WERI-Rb-1 (cell line): ENCODE measurements at places on chromosomes 16 and 17.

DNA sequence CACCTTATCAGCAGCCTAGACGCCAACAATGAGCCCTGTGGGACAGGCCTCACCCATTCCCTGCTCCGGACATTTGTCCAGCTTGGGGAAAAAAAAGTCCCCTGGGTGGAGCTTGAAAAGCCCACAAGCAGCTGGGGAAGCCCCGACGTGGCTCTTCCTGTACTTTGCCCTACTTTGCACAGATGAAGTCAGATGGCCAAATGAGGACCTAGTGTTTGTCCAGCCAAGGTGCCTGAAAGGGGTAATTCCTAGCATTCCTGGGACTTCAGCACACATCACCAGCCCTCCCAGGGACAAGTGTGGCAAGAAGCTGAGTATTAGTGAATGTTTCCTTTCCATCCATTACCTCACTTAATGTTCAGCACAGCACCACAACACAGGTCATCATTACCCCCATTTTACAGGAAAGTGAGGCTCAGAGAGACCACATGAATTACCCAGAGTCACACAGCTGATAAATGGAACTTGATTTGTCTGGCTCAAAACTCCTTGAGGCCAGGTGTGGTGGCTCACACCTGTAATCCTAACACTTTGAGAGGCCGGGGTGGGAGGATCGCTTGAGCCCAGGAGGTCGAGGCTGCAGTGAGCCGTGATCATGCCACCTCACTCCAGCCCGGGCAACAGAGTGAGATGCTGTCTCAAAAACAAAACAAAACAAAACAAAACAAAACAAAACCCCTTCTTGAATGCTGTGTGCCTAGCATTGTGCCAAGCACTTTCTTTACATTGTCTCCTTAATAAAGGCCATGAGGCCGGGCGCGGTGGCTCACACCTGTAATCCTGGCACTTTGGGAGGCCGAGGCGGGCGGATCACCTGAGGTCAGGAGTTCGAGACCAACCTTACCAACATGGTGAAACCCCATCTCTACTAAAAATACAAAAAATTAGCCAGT lies 19.9 kb upstream of the PLLP start:
- DNase-seq: no peak

DNA sequence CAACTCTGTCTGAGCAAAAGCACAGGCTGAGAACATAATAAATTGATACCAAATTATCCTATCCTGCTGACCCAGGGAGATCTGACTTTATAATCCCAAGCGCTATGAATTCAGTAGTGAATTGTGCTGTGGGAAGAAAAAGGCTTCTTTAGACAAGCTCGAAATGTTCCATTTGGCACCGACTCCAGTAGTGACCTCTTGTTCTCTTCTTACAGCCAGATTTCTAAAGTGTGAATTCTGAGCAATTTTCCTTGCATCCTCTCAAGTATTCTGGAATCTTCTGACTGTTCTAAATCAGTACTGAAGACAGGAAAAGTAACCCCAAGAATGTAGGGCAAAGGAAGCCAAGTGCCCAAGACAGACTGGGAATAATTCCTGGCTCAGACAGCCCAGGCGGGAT lies 58.2 kb downstream of the CDYL2 start:
- no peak for DNase-seq

- DNase-seq: no peak
Measured at GRCh38 chr16:87538160-87538559, 45.3 kb upstream of the ZCCHC14 start.

GRCh38 chr16:81745704-81746558 lies 33.2 kb upstream of the PLCG2 start:
- DNase-seq: peak; percentile 40

DNA sequence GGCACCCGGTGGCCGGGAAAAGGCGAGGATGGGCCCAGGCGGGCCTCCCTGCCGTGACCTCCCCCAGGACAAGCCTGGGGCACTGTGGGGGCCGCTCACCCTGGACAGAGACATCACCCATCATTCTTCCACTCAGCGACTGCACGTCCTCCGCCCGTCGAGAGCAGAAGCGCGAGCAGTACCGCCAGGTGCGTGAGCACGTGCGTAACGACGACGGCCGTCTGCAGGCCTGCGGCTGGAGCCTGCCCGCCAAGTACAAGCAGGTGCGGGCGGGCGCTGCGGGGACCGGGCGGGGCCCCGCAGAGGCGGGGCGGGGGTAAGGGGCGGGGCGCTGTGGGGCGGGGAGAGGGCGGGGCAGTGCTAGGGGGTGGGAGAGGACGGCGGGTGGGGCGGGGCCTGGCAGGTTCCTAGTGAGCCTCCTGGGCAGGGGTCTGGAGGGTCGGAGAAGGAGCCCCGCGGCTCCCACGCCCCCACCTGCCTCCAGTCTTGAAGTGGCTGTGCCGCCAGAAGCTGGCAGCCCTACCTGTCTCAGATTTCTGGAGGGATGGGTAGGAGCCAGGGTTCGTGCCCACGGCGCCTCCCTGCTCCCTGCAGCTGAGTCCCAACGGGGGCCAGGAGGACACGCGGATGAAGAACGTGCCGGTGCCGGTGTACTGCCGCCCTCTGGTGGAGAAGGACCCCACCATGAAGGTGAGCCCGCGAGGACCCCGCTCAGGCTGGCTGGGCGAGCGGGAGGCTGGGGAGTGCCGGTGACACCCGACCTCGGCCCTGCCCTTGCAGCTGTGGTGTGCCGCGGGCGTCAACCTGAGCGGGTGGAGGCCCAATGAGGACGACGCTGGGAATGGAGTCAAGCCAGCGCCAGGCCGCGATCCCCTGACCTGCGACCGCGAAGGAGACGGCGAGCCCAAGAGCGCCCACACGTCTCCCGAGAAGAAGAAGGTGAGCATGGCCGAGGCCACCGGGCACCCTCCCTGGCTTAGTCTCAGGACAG lies 7.5 kb downstream of the NME3 start:
- DNase-seq: peak; percentile 88
